Activated CD8-positive, alpha-beta memory T cell treated with anti-CD3 and anti-CD28 coated beads for 1 hour (primary cell): ENCODE measurements at places on chromosomes 3 and 15.

DNA sequence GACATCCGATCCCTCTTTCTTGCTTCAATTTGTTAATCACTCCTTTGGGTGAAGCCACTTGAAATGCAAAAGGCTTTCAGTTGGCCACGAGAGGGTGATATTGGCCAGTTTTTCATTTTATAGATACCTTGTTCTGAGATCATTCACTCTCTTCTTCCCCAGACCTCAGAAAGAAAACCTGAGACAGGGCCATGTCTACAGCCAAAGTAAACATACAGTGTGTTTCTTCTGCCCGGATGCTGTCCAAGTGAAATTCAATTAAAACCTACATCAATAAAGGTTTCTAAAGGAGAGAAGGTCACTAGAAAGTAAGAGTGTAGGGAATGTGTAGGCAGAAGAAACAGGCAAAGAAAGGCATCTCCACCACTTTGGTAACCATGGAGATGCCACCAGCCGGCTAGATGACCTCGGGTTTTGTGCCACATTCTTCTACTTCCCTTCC, 39.5 kb upstream of the FMN1 start:
- DNase-seq, result no peak

- no peak for DNase-seq
Observed at GRCh38 chr3:5227812-5228211, 40.3 kb downstream of the EDEM1 start.

DNA sequence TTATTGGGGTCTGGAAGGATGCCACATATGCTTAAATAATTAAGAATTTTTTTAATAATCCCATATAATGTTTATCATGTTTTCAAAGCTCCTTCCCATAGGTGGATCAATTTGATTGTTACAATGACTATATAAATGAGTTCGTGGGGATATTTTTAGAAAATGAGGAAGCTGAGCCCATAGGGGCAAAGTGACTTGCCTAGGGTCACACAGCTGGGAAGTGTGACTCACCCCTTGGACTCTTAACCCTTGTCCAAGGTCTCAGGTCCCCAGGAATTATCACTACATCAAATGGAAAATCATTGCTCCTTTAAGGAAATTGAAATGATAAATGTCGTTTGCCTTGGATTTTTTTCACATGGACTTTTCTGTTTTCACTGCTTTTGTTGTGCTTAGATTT, 161.2 kb upstream of the RGMA start:
- no peak for DNase-seq

DNA sequence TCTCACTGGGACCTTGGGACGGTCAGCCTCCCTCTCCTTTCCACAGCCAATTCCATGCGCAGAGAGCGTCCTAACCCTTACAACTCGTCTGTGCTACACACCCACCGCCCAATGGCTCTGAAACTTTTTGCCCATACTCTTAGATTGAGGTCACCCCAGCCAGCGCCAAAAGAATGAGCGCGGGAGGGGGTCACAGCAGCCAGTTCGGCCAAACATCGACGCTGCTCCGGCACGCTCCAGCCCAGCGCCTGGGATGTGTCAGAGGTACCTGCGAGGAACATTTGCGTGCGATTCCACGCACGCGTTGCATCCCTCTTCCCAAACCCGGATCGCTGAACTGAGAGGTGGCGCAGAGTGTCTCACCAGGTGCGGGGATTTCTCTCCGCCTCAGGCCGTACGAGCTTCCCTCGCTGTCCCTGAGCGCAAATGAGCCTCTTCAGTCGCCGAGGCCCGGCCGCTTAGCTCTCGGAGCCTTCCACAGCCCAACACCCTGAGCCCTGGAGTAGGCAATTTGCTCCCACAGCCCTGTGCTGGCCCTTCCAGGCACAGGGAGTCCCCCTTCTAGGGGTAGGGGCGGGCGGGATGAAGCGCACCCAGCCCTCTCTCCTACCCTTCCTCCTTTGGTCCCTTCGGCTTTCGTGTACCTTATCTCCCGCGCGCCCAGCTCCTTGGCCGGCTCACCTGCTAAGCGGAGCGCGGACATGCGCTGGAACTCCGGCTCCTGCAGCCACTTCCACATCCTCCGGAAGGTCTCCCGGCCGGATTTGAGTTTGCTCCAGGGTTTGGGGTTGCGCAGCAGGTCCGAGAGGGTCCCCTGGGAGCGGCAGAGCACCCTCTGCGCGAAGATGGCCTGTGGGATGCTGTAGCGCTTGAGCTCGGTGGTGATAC, 1.8 kb downstream of the ONECUT1 start:
- DNase-seq, result no peak

- no peak for DNase-seq
Observed at GRCh38 chr3:6079561-6080179, 781.2 kb upstream of the GRM7 start.

- no peak for DNase-seq
Observed at GRCh38 chr3:101200461-101200860, 119.9 kb downstream of the IMPG2 start.

DNA sequence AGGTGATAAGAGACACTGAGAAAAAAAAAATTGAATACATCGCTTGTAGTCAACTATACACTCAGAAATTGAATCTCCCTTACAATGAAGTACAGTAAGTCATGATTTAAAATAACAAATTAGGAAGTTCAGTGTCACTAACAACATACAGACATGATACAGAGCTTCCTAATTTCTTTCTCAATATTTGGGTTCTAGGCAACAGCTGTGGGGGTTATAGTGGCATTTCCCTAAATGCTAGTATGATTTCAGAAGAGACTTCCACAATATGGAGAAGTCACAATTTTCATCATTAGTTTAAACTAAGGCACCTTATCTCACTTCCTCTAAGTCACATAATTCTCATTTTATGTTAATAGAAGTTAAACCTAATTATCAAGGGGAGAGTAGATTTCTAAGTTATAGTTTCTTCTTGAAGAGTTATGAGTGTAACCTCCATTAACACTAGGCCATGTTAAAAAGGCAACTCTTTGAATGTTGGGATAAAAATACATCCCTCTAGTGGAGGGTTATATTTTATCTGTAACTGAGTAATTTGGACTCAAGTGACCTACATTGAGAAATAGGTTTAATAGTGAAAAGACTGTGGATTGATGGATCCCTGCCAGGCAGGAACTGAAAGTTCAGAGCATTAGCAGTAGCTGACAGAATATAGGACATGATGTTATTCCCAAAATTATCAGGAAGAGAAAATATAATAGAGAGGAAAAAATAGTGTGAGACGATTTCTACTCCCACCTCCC, 286.0 kb upstream of the SUCLG2 start:
- DNase-seq, result no peak
